Activated CD4-positive, alpha-beta memory T cell treated with anti-CD3 and anti-CD28 coated beads for 36 hours (primary cell): ENCODE measurements at places on chromosomes 5 and 9. TPM values are rescaled to one million over a fixed set of nuclear protein-coding genes. Genes with fewer than 3 reads are reported as not detected.

DNA sequence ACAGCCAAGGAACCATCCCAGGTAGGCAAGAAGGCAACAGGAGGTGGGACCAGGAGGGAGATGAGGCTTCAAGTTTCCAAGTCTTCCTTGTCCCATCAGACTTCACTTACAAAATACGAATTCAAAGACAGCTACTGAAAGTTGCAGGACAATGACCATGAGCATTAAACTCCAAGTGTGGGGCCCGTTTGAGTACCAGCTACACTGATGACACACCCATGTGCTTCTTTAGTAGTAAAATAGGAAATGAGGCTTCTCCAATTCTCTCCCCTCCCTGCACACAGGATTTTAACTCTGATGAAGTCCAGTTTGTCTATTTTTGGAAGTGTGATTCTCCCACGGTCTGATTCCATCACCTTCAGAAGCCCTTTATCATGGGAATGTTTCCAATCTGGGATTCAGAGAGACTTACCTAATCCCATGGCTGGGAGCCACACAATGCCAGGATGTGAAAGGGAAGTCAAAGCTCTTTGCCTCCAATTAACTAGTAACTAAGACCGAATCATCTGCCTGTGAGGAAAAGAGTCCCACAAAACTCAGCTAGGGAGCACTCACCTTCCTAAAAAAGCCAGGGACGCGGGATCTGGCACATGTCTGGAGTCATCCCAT lies 222.8 kb upstream of the MSX2 start:
- DNase-seq: no peak

- no peak for DNase-seq
These were observed 139.5 kb upstream of the DMRTA1 start for GRCh38 chr9:22307013-22307711.

TOR1A gene
- 38.5 TPM for total RNA-seq

CLPTM1L gene
- 70.1 TPM for total RNA-seq

LCN9 gene
- total RNA-seq: not detected
